Dorsolateral prefrontal cortex (tissue), 122 donors: ENCODE measurements at places on chromosomes 1 and 21. TPM values are rescaled to one million over a fixed set of nuclear protein-coding genes. Genes with fewer than 3 reads are reported as not detected.

CA6 gene
- not detected for total RNA-seq

ZNF697 gene
- total RNA-seq: 22.1 TPM

FAM78B gene
- total RNA-seq: 21.4 TPM

TCEANC2 gene
- 6.6 TPM for total RNA-seq

SDC3 gene
- total RNA-seq: 113 TPM

FAAH gene
- total RNA-seq: 90.9 TPM

CLCA2 gene
- total RNA-seq: 1.7 TPM

SLAMF9 gene
- not detected for total RNA-seq

C8B gene
- total RNA-seq: not detected

TFF2 gene
- not detected for total RNA-seq

NEK7 gene
- 64.0 TPM for total RNA-seq

OLFML2B gene
- 6.0 TPM for total RNA-seq

PTGFRN gene
- 35.7 TPM for total RNA-seq

CYP4X1 gene
- total RNA-seq: 16.2 TPM

- no peak for DNase-seq
Measured at GRCh38 chr1:100543640-100544039, 5.7 kb downstream of the GPR88 start.

DNA sequence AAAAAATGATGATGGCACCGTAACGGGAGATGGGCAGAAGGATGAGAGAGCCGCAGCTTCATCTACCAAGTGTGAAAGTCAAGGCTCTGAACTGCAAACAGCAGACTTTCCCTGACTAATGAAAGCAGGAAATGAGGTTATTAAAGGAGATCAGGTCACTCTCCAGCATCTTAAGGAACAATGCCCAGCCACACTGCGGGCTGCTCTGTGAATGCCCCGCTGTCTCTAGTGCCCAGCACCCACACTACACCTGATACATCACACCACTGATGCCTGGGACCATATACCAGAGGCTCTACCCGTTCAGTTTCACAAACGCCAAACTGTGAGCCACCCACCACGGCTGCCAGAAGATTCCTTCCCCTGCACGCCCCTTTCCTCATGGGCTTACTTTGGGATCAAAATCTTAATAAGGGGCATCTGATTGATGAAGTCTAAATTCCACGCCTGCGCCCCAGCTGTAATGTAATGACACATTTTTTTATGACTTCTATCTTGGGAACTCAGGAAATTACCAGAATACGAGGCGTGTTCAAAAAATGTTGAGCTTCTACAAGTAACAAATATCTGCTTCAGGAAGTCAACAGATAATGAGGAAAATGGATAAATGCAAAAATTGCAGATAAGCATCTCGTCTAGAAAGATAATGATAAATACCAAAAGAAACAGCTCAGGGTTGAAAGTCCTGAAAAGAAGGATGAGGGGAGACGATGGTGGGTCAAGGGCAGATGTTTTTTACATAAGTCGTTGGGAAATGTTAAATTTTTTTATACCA, 72.0 kb downstream of the MIS18A start:
- no peak for DNase-seq

DNA sequence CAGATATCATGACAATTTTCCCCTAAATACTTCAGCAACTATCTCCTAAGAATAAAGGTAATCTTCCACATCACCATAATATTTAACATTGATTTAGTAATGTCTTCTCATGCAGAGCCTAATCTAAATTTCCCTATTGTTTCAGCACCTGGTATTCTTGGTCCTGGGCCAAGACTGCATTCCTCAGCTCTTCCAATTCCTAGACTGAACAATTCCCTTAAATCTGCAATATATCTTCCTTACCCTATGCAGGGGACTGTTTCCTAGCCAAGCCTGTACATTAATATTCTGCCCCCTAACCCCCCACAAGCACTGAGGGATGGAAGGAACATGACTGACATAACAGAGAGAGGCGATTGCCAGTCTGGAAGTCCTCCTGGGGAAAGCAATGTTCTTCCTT, 28.7 kb upstream of the DISP1 start:
- peak; percentile 48 for DNase-seq

- no peak for DNase-seq
Measured at GRCh38 chr21:27257226-27257625, 290.3 kb upstream of the ADAMTS5 start.

DNA sequence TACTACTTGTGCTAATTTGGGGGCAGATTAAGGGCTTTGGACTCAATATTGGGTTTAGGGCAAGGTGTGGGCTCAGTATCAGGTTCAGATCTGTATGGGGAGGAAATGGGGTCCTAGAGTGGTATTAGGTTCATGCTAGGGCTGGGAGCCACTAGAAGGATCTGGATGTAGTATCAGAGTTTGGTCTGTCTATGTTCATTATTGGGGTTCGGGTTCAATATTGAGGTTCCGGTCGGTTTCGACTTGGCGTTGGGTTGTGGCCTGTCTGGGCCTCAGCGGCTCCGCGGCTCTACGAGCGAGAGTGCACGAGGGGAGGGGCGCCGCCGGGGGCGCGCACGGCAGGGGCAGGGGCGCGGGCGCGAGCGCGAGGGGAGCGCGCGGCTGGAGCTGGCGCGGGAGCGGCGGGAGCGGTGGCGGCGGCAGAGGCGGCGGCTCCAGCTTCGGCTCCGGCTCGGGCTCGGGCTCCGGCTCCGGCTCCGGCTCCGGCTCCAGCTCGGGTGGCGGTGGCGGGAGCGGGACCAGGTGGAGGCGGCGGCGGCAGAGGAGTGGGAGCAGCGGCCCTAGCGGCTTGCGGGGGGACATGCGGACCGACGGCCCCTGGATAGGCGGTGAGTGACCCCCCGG, at the start of gene PTPRF:
Gene PTPRF, plus strand, starts transcription at position 401 of the 624 bp plus-strand sequence. CDS start 14,193 bp downstream, outside the sequence.
- DNase-seq: peak; percentile 76

DNA sequence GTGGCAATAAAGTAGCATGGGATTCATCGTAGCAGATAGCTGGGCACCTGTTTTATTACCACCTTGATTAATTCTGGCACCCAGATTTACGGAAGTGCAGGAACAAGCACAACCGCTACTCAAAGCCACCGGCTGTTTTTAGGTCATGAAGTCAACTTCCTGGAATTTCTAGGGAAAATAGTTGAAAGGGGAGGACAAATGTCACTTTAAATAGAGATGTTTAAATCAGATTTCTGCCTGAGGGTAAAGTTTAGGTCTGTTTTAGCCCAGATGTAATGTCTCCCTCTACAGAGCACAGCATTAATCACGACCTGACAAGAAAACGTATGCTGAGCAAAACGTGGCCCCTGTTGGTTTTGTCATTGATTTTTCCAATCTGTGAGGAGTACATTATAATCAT, 8.0 kb downstream of the ADGRL2 start:
- no peak for DNase-seq

DNA sequence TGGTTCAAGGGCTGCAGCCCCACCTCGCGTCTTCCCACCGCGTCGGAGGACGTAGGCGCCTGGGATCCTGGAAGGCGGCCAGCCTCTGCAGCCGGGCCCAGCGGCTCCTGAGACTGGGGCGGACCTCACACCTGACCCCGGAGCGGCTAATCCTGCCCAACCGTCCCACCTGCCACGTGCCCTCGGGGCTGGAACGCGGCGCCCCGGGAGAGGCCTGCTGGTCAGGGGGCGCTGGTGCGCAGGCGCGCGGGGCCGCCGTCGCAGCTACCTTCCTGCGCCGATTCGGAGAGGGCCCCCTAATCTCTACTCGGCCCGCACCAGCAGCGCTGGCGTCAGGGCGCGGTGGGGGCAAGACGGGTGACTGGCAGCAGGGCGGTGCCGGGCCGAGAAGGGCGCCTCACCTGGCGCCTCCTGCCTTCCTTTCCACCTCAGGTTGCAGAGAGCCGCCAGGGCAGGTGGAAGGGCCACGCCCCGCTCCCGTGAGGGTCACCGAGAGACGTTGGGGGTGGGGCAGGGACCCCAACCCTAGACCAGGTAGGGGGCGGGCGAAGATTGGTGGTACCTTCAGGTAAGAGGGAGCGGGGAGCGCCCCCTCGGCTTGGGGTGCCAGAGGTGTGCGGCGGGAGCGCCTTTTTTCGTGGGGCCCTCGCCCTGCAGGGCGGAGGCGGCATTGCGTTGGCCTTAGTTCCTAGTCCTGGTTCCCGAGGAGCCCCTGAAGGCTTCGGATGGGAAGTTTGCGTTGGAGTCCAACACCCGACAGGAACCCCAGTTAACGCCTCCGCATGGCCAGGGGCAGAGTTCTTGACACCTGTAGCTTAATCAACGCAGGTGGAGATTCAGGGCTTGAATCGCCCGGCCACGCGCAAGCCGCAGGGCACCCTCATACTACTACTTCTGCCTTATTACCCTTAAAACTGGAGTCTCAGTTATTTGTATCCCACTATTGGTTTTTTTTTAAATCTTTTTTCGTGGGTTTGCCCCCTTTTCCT, at the start of gene TDRD5:
Gene TDRD5, plus strand, starts transcription at position 241 of the 989 bp plus-strand sequence. CDS start 784 bp downstream, outside the sequence.
- no peak for DNase-seq

GRCh38 chr1:202965422-202965821, 1.6 kb downstream of the CYB5R1 start:
- no peak for DNase-seq

DNA sequence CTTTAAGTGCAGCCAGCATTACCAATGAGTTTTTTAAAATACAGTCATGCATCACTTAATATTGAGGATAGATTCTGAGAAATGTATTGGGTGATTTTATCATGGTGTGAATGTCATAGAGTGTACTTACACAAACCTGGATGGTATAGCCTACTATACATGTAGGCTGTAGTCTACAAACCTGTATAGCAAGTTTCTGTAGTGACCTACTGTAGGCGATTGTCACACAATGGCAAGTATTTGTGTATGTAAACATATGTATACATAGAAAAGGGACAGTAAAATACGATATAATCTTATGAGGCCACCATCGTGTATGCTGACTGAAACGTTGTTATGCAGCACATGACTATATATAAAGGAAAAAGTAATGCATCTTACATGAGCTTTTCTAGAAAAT, 48.2 kb downstream of the RPE65 start:
- DNase-seq: no peak

DNA sequence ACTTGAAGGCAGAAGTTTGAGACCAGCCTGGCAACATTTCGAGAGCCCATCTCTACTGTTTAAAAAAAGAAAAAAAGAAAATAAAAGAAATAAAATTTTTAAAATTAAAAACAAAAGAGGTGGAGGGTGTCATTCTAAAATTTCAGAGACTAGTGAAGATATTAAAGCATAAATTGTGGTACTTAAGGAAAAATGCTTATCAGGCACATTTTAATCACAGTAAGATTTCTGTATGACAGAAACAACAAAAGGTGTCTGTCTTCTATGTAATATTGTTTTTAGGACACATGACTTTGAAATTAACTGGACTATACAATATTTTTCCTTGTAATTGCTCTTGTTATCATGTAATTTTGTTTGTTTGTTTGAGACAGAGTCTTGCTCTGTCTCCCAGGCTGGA, 4.6 kb downstream of the WASF2 start:
- DNase-seq: no peak

GRCh38 chr21:33157303-33157702, 72.4 kb upstream of the IFNAR2 start:
- DNase-seq: no peak

GRCh38 chr1:192575499-192576189, at the start of gene RGS1:
Gene RGS1 (plus strand): TSS chr1:192575773. CDS start chr1:192575793, 20 bp downstream.
- peak; percentile 46 for DNase-seq

DNA sequence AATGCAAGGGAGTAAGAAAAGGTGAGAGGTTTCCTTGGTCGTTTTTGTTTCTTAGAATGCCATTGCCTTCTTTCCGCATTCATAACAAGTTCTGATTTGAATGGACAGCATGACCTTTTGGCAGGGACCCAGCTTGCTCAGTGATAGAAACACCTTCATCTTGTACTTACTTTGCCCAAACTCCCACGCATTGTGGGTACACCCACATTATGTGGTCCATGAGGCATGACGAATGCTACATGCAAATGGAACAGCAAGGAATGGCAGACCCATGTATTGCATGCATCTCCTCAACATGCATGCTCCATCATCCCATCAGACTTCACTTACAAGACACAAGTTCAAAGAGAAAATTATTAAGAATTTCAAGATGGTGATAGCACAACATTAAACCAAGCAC, 102.8 kb downstream of the CDC7 start:
- no peak for DNase-seq

DNA sequence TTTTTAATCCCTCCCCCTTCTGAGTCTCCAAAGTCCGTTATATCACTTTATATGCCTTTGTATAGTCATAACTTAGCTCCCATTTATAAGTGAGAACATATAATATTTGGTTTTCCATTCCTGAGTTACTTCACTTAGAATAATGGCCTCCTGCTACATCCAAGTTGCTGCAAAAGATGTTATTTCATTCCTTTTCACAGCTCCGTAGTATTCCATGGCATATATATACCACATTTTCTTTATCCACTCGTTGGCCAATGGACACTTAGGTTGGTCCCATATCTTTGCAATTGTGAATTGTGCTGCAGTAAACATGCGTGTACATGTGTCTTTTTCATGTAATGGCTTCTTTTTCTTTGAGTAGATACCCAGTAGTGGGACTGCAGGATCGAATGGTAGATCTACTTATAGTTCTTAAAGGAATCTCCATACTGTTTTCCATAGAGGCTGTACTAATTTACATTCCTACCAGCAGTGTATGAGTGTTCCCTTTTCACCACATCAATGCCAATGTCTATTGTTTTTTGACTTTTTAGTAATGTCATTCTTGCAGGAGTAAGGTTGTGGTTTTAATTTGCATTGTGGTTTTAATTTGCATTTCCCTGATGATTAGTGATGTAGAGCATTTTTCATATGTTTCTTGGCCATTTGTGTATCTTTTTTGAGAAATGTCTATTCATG, 12.3 kb downstream of the MAN1C1 start:
- DNase-seq: no peak

- DNase-seq: no peak
Measured at GRCh38 chr1:27555700-27556424, 48.1 kb downstream of the AHDC1 start.

GRCh38 chr21:21101911-21102310, 103.7 kb downstream of the NCAM2 start:
- no peak for DNase-seq

DNA sequence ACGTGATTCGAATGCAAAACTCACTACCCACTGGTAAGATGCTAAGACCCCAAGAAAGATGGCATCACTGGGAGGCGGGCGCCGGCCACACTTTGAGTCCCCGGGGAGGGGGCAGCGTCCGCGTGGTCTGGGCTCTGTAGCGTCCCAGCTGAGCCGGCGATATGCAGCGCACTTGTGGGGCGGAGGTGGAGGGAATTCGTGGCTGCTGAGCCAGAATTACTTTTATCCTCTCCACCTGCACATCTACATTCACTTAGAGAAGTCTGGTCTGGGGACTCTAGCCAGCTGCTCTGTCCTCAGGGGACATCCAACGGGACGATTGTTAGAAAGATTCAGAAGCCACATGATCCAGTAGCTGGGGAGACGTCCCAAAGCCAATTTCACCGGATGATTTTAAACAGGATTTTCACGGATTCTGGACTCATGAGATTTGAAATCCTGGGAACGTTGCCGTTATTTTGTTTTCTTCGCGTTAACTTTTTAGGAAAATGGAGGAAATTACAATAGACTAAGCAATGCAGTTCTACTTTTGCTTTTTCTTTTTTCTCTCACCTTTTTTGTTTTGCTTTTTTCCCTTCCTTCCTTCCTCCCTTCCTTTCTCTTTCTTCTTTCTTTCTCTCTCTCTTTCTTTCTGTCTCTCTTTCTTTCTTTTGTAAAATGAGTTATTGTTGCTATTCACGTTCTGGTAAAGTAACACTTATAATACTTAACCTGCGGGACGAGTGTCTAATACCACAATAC, 1.3 kb downstream of the JAM2 start:
- peak; percentile 47 for DNase-seq

GRCh38 chr1:204284929-204285328, 71.1 kb upstream of the GOLT1A start:
- DNase-seq: no peak

GRCh38 chr1:54014009-54014629, 3.9 kb downstream of the LDLRAD1 start:
- DNase-seq: no peak
